Pancreas (tissue), 10 donors: ENCODE measurements at places on chromosomes 6 and 20. TPM values are rescaled to one million over a fixed set of nuclear protein-coding genes. Genes with fewer than 3 reads are reported as not detected.

The PLG gene
- 0.21 TPM for total RNA-seq

The BIRC7 gene
- total RNA-seq, result not detected

The NHSL1 gene
- 4.8 TPM for total RNA-seq

The PLCB1 gene
- total RNA-seq, result 12.8 TPM

The TMEM217 gene
- 2.1 TPM for total RNA-seq

The LHFPL5 gene
- total RNA-seq, result 1.6 TPM

The ANKRD66 gene
- total RNA-seq, result not detected

The SOX18 gene
- 4.6 TPM for total RNA-seq

The SUMO4 gene
- 0.75 TPM for total RNA-seq

The SIRPD gene
- total RNA-seq, result not detected

The PACSIN1 gene
- total RNA-seq, result 0.58 TPM

The CST5 gene
- not detected for total RNA-seq

The MYMX gene
- 1.8 TPM for total RNA-seq

The PRICKLE4 gene
- 1.3 TPM for total RNA-seq

The ZSCAN23 gene
- 3.3 TPM for total RNA-seq

The LST1 gene
- 10.9 TPM for total RNA-seq

The ADGB gene
- total RNA-seq, result not detected

GRCh38 chr6:106177786-106178185 lies 91.7 kb downstream of the PRDM1 start:
- no peak for DNase-seq

DNA sequence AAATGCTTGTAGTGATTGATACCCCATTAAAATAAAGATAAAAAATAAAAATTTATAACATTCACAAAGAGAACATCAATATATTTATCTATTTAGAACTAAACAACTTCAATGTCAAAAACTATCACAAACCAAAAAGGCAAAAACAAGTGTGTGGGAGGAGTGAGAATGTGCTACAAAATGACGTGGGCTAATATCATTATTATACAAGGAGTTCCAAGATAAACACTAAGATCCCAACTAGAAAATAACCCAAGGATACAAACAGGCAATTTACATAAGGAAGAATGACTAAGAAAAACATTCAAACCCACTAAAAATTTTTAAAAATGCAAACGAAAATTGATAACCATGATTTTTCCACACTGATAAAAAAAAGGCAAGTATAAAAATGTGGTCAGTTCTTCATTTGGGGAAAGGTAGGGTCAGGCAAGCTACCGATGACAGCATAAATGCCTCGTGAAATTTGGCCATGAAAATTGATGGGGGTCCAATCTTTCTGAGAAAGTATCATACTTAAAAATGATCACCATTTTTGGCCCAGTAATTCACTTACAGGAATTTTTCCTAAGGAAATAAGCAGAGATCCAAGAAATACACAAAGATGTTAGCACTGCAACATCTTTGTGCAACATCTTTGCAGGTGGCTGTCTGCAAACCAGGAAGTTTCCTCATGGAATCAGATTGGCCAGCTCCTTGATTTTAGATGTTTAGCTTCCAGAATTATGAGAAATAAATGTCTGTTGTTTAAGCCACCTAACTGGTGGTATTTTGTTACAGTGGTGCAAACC lies 140.2 kb downstream of the TMEM200A start:
- DNase-seq, result no peak

- no peak for DNase-seq
Observed at GRCh38 chr6:3456395-3456897, 404 bp downstream of the SLC22A23 start.

- peak; percentile 45 for DNase-seq
Observed at GRCh38 chr6:17099401-17100059, 2.3 kb upstream of the STMND1 start.

DNA sequence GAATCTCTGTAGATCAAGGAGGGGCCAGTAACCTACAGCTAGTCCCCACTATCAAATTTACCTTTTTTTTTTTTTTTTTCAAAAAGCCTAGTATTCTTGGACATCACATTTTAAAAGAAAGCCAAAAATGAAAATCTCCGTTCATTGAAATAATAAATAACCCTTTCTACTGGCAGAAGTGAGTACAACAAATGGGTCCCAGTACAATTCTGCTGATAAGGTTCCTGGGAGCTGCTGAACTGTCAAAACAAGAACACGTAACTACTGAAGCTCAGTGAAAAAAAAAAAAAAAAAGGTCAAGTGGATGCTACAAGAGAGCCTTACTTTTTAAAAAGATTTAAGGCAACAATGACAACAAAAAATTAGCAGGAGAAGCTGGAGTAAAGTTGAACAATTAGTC lies 464.9 kb downstream of the EPM2A start:
- no peak for DNase-seq

- DNase-seq, result no peak
Observed at GRCh38 chr6:19827247-19827646, 9.9 kb upstream of the ID4 start.

- DNase-seq, result peak; percentile 44
Observed at GRCh38 chr6:34223381-34223955, 13.2 kb upstream of the HMGA1 start.

GRCh38 chr6:148677594-148678476 lies 69.0 kb upstream of the UST start:
- DNase-seq, result no peak

DNA sequence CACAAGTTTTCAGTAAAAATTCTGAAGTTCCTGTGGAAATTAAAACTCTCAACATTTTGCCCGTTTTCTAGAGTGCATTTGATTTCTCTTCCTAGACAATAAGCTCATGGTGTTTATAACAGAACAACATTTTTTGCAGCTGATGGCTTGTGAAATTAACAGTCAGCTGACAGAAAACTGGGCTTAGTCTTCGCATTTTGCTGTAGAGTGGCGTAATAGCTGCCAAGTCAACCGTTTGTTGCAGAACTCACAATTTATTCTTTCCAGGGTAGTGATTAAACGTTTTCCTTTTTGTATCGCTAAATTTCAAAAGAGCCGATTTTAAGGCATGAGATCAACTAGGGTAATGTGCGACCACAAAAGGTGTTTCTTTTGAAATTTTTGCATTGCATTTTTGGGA lies 1.4 kb downstream of the SPO11 start:
- DNase-seq, result no peak

DNA sequence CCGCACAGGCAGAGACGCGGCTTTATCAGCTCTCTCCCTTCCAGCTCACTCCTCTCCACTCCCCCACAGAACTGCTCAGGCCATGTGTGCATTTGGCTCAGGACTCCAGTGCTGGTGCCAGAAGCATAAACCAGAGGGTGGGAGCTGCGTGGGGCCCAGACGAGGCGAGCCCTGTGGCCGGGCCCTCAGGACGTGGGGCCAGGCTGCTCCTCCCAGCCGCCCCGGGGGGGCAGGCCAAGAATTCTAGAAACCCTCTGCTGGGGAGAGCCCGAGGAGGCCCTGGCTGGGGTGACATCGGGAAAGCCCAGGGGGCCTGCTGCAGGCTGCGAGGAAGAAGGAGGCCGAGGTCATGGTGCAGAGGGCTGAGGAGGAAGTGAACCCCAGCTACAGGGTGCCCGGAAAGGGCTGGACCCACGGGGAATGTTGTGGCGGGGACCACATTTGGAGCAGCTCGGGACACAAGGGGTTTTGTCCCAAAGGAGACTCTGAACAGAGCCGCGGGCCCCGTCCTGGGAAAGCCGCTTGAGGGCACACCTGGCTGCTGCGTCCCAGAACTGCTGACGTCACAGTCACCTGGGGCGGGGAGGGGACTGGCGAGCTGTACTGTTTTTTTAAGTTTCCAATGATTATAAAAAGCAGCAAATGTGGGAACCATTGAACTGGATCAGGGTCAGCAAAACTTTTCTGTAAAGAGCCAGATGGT lies 107.1 kb downstream of the BANF2 start:
- DNase-seq, result peak; percentile 98

GRCh38 chr6:142856624-142857232 lies 88.2 kb downstream of the HIVEP2 start:
- DNase-seq, result no peak

- no peak for DNase-seq
Observed at GRCh38 chr6:12845224-12846004, 128.8 kb downstream of the PHACTR1 start.

DNA sequence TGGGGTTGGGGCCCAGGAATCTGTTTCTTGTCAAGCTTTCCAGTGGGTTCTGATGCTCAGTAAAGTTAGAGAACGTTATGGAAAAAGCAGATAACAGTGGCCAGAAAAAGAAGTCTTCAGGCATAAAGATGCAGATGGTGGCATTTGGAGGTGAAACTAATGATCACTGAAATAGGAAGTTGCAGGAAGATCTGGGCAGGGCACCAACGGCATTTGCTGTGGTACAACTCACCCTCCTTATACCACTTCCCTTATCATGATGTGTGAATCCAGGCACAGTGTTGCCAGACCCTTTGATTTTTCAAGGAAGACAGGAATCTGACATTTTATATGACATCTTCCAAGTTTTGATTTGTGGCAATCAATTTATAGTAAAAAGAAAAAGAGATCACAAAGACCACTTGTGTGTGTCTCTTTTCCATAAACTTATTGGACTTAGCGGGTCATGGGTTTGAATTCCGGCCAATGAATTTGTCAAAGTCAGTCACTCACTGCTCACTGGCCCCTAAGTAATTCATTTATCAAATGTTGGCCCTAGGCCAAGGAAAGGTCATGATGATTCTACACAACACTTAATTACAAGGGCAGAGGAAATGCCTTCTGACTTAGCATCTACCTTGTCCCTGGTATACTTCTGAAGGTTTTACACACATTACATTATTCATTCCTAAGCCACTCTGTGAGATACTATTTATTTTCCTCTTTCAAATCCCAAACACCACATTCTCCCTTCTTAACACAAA lies 37.6 kb downstream of the LAMP5 start:
- no peak for DNase-seq

- no peak for DNase-seq
Observed at GRCh38 chr6:48084201-48084600, 26.8 kb downstream of the PTCHD4 start.

DNA sequence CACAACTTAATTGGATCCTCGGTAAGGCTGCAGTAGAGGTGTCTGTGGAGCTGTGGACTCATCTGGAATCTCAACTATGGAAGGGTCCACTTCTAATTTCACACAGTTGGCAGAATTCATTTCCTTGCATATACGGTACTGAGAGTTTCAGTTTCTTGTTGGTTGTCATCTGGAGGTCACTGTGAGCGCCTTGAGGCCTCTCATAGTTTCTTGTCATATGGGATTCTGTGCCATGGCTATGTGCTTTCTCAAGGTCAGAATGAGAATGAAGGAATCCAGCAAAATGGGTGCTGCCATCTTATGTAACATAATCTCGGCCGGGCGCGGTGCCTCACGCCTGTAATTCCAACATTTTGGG lies 298.2 kb downstream of the DOK5 start:
- DNase-seq, result no peak

DNA sequence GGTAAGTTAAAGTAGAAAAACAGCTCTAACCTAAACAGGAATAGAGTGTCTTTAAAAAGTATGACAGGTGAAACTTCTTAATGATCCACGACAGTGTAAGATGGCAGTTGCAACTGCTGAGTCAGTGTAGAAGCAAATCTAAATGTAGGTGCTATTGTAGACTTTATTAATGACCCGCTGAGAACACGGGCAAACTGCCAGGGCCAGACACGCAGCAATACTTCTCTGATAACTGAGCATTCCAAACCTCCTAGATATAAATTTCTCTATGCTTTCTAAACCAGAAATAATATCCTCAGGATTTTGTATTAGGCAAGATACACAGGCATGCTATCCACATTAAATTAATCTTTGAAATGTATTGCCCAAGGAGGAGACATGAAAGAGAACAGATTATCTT lies 1076.4 kb downstream of the HACE1 start:
- no peak for DNase-seq

DNA sequence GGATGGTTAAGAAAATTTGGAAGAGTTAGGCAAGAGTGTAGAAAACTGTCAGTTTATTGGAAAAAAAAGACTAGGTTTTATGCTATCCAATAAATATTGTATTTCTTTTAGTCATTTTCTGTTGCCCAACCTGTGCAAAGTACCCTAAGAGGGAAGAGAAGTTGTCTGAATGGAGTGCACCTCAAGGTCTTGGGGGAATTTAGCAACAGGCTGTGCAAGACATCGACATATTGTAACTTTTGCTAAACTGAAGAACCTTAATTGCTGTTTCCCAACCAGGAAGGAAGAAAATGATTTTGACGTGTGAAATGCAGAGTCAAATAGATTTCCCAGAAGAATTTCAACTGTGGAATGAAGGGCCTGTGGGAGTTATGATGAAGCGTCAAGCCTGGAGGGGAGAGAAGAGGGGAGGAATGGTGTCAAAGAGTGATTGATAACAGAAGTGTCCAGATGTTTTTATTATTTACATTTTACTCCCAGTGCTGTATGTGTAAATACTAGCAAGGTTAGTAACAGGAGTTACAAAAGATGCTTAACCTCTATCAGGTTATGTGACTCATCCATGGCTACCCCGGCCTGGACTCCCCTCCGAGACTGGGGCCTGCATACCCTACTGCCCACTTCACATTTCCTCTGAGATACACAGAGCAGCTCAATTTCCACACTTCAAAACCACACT lies 246.8 kb downstream of the MYLK4 start:
- DNase-seq, result no peak

DNA sequence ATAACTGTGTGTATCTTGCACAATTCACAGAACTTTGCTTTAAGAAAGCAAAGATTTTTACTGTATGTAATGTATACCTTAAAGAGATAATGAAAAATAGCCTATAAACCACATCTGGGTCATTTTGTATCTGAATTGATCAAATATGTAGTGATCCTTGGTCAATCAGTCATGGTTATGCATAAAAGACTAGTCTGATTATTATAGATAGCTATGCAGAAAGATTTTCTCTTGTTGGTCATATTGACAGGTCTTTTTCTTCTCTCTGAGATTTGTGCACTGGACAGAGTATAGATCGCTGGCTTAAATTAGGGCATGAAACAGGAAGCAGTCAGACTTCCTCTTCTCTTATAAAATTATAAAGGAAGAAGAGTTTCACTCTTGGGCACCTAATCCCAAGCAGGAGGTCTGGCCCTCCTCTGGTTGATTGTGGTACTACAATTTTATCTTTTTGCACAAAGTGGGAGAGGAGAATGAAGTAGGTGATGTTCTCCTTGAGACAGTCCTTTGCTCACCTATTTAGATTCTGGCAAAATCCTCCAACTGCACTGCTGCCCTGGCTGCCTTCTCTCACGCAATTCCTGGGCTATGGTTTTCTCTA lies 380.9 kb upstream of the RGS17 start:
- DNase-seq, result no peak

GRCh38 chr6:75802366-75802765 lies 53.3 kb downstream of the MYO6 start:
- no peak for DNase-seq

GRCh38 chr6:38378801-38379200 lies 260.9 kb downstream of the BTBD9 start:
- DNase-seq, result no peak

DNA sequence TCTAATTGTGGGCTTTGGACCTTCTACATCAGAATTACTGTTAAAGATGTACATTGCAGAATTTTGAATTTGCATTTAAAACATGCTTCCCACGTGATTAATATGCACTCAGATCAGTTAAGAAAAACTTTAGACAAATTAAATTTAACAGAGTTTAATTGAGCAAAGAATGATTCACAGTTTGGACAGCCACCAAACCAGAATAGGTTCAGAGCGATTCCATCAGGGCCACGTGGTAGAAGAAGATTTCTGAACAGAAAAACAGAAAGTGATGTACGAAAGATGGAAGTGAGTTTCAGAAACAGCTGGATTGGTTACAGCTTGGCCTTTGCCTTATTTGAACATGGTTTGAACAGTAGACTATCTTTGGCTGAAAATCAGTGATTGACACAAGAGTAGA lies 704.2 kb upstream of the MAP3K7 start:
- DNase-seq, result no peak

- DNase-seq, result no peak
Observed at GRCh38 chr6:104572901-104573300, 286.8 kb downstream of the HACE1 start.

- no peak for DNase-seq
Observed at GRCh38 chr20:49987015-49987867, 4.5 kb downstream of the SNAI1 start.
